Heart left ventricle (tissue), 16 donors: ENCODE measurements at places on chromosomes 16 and 17. TPM values are rescaled to one million over a fixed set of nuclear protein-coding genes. Genes with fewer than 3 reads are reported as not detected.
A peak's percentile ranks its signal among the peaks of the same experiment; 100 is the strongest.

DNA sequence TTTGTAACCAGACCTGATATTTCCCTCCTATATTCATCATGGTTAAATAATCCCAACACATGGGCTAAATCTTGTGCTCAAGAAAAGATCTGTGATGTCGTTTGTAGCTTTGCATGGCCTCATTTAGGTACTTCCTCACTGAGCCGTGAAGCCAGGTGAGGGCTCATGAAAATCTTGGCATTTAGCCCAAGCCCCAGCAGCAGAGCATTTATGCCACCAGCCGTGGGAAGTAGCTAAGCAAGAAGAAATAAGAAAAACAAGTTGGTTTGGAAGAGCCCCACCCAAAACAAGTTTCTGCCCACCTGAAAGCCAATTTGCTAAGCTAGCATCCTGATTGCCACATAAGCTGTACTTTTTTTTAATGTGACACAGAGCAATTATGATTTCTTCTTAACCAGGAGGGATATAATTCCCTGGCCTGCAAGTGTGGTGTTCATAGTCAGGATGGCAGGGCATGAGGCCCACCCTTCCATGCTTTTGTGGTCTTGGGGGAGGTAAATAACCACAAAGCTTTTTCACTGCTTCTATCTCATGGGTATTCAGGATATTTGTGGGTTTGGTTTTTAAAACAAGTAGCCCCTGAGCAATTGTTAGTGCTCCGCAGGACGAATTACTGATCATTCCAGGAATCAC lies 10.5 kb downstream of the TMIGD1 start:
- DNase-seq: no peak
- H3K4me1 ChIP-seq: no peaks in the 10 kb centered on the region
- H3K36me3 ChIP-seq: no peaks in the 10 kb centered on the region
- no peak overlapping the region for H3K27ac ChIP-seq
- H3K27me3 ChIP-seq: no peaks in the 10 kb centered on the region

GRCh38 chr17:64920419-64921172 lies 1.3 kb upstream of the LRRC37A3 start:
- peak; percentile 25 for DNase-seq
- no peaks in the 10 kb centered on the region for H3K36me3 ChIP-seq

- no peak overlapping the region for H3K27ac ChIP-seq
- H3K4me1 ChIP-seq: no peaks in the 10 kb centered on the region
- no peaks in the 10 kb centered on the region for H3K27me3 ChIP-seq
Measured at GRCh38 chr17:6072157-6072556, 2.0 kb downstream of the WSCD1 start.

GRCh38 chr17:46208997-46209396 lies 15.8 kb upstream of the KANSL1 start:
- peaks cover 4% of the 10 kb centered on the region for H3K36me3 ChIP-seq
- no peak overlapping the region for H3K27ac ChIP-seq
- no peak overlapping the region for H3K4me3 ChIP-seq
- no peak for DNase-seq

DNA sequence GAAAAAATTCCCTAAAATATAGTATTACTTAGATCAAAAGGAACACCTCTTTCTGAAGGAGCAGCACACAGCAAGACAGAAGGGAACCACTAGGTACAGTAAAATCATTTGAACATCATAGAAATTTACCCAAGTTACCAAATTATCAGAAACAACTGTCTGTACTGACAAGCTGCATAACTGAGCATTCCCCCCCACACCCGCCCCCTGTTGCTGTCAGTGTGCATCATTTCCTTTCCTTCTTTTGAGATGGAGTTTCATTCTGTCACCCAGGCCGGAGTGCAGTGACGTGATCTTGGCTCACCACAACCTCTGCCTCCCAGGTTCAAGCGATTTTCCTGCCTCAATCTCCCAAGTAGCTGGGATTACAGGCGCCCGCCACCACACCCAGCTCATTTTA lies 120.7 kb downstream of the TRIM37 start:
- H3K4me1 ChIP-seq: no peaks in the 10 kb centered on the region
- H3K36me3 ChIP-seq: no peaks in the 10 kb centered on the region
- no peak for DNase-seq
- H3K4me3 ChIP-seq: no peak overlapping the region
- no peak overlapping the region for H3K27ac ChIP-seq

GRCh38 chr17:20116683-20117309 lies 107.6 kb downstream of the SPECC1 start:
- no peaks in the 10 kb centered on the region for H3K27me3 ChIP-seq
- H3K27ac ChIP-seq: no peak overlapping the region

- peaks cover 53% of the 10 kb centered on the region for H3K4me1 ChIP-seq
- H3K36me3 ChIP-seq: no peaks in the 10 kb centered on the region
- peak; percentile 48 for DNase-seq
Measured at GRCh38 chr17:57622683-57623433, 122.2 kb downstream of the CCDC182 start.

DNA sequence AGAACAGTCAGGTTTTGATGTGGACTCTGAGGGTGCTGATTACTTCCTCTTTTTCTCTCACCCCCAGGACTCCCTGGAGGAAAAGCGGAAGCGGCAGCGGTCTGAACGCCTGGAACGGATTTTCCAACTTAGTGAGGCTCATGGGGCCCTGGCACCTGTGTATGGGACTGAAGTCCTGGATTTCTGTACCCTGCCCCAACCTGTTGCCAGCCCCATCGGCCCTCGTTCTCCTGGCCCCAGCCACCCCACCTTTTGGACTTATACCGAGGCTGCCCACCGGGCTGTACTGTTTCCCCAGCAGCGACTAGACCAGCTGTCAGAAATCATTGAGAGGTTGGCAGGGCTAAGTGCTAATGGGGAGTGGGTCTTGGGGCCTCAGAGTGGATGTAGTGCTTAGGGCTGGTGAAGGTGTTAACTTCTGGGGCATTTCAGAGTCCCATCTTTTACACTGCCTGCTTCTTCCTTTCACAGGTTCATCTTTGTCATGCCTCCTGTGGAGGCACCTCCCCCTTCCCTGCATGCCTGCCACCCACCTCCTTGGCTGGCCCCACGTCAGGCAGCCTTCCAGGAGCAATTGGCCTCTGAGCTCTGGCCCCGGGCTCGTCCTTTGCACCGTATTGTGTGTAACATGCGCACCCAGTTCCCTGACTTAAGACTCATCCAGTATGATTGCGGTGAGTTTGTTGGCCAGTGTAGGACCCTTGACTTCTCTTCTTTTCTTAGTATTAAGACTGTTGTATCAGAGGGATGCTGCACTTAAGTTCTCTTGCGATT lies 19.1 kb upstream of the PHKG2 start:
- H3K4me3 ChIP-seq: no peak overlapping the region
- H3K27me3 ChIP-seq: no peaks in the 10 kb centered on the region

GRCh38 chr16:71424626-71425025 lies 17.2 kb downstream of the TLE7 start:
- H3K4me3 ChIP-seq: no peak overlapping the region
- H3K27ac ChIP-seq: no peak overlapping the region
- DNase-seq: no peak

DNA sequence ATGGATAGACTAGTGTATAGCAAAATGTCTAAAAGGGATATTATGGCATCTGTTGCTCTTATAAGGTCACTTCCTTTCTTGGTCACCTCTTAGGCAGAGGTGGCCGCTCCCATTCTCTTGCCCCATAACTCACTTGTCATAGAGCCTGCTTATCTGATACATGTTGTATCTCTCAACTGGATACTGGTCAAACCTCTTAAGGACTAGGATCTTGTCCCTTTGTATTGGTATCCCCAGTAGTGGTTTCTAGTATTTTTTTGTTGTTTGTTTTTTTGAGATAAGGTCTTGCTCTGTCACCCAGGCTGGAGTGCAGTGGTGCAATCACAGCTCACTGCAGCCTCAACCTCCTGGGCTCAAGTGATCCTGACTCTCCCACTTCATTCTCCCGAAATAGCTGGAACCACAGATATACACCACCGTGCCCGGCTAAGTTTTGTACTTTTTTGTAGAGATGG lies 27.0 kb downstream of the ZSWIM7 start:
- no peak overlapping the region for H3K27ac ChIP-seq
- no peaks in the 10 kb centered on the region for H3K27me3 ChIP-seq
- DNase-seq: no peak
- peaks cover 2% of the 10 kb centered on the region for H3K4me1 ChIP-seq
- H3K4me3 ChIP-seq: no peak overlapping the region

- no peak for DNase-seq
- H3K4me3 ChIP-seq: no peak overlapping the region
- H3K27ac ChIP-seq: peak overlapping the region; percentile 31
Measured at GRCh38 chr17:40463122-40463550, 19.9 kb downstream of the IGFBP4 start.

- H3K4me3 ChIP-seq: no peak overlapping the region
- DNase-seq: no peak
- no peaks in the 10 kb centered on the region for H3K27me3 ChIP-seq
- peaks cover 9% of the 10 kb centered on the region for H3K4me1 ChIP-seq
- no peak overlapping the region for H3K27ac ChIP-seq
Measured at GRCh38 chr17:35171834-35172233, 22.4 kb downstream of the SLC35G3 start.

GRCh38 chr16:81532491-81533174 lies 88.0 kb downstream of the CMIP start:
- no peaks in the 10 kb centered on the region for H3K36me3 ChIP-seq
- H3K4me1 ChIP-seq: peaks cover under 1% of the 10 kb centered on the region
- no peaks in the 10 kb centered on the region for H3K27me3 ChIP-seq
- H3K4me3 ChIP-seq: no peak overlapping the region

DNA sequence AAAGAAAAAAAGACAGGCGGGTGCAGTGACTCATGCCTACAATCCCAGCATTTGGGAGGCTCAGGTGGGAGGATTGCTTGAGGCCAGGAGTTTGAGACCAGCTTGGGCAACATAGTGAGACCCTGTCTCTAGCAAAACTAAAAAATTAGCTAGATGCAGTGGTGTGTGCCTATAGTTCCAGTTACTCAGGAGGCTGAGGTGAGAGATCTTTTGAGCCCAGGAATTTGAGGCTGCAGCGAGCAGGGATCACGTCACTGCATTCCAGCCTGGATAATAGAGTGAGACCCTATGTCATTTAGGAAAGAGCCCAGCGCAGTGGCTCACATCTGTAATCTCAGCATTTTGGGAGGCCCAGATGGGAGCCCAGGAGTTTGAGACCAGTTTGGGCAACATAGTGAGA lies 126.6 kb downstream of the CMIP start:
- no peaks in the 10 kb centered on the region for H3K27me3 ChIP-seq
- H3K27ac ChIP-seq: no peak overlapping the region
- H3K36me3 ChIP-seq: no peaks in the 10 kb centered on the region
- H3K4me3 ChIP-seq: no peak overlapping the region

- H3K4me1 ChIP-seq: no peaks in the 10 kb centered on the region
- H3K36me3 ChIP-seq: peaks cover 7% of the 10 kb centered on the region
- no peak overlapping the region for H3K27ac ChIP-seq
- DNase-seq: no peak
- peak overlapping the region; percentile 24 for H3K4me3 ChIP-seq
Measured at GRCh38 chr16:89764711-89765201, 43.4 kb downstream of the ZNF276 start.

DNA sequence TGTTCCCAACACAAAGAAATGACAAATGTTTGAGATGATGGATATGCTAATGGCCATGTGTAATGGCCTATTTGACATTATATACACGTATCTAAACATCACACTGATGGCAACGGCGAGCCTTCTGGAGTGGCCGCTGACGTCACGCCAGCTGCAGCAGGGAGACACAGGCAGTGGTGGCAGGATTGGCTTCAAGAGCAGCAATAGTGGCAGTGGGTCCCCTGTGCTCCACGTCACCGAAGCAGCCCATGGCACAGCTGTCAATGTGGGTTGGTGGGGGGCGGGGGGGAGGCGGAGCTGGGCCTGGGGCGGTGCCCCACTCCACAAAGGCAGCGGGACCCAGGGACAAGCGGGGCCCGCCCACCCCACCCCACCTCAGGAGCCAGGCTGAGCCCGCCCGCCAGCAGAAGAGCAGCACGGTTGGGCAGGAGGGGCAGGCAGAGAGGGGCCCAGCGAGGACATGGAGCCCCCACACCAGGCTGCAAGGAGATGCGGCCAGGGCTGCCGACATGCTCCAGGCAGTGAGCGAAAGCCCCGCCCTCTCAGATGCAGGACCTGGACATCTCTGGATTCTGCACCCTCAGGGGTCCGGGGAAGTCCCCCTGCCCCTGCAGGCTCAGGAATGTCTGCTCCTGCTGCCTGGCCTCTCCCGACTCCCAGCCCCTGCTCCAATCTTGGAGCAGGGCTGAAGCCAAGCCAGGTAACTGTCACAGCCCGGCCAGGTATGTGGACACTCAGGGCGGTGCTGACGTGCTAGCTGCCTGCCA lies 64.6 kb downstream of the USP32 start:
- no peaks in the 10 kb centered on the region for H3K4me1 ChIP-seq
- no peak for DNase-seq
- H3K27me3 ChIP-seq: no peaks in the 10 kb centered on the region
- no peak overlapping the region for H3K4me3 ChIP-seq
- no peaks in the 10 kb centered on the region for H3K36me3 ChIP-seq
- no peak overlapping the region for H3K27ac ChIP-seq

DNA sequence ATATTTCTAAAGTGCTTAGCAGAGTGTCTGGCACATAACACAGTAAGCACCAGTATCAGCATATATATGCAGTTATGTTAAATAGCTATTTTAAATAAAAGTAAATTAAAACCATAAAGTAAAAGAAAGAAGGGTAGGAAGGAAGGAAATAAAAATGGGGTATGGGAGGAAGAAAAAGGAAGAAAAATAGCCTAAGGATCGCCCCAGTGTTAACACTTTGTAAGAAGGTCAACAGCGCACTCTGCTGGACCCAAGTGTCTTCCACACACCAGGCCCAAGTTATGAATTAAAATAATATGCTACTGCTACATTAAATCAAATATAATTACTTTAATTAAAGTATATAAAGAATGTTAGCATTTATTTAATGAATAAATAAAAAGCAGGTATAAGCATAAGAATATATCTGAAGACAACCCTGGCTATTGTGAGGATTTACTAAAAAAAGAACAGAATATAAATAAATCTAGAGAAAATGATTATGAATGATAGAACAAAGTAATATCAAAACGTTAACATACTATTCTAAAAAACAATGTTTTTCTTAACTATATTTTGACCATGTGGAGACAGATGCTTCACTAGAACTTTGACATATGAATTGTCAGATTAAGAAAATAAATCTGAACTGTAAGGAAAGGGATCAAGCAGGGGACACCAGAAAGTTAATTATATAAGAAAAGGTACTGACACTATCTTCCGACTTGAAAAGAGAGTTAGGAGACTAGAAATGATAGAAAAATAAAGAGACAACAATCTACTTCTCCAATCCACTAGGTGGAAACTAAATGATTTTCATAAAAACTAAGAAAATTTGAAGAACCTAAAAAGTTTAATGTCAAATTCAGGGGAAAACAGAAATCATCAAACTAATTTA lies 25.9 kb downstream of the BRIP1 start:
- no peak overlapping the region for H3K4me3 ChIP-seq
- H3K4me1 ChIP-seq: no peaks in the 10 kb centered on the region
- peak; percentile 15 for DNase-seq
- H3K27ac ChIP-seq: no peak overlapping the region
- no peaks in the 10 kb centered on the region for H3K36me3 ChIP-seq

GRCh38 chr16:19417640-19418039 lies at the start of gene TMC5:
Gene TMC5 (plus strand): TSS chr16:19417883. CDS start chr16:19440039, 22,156 bp downstream.
- no peaks in the 10 kb centered on the region for H3K36me3 ChIP-seq
- no peak within 1 kb of the TSS for H3K4me3 ChIP-seq
- no peak within 1 kb of the TSS for H3K27ac ChIP-seq
- H3K4me1 ChIP-seq: no peaks in the 10 kb centered on the region
- no peak for DNase-seq

Gene CHAD
- 0.15 TPM for total RNA-seq

Gene KRT17
- not detected for total RNA-seq

Gene OR1A1
- total RNA-seq: not detected

Gene KIAA0513
- total RNA-seq: 11.9 TPM

Gene NOTUM
- not detected for total RNA-seq

Gene TEX2
- total RNA-seq: 53.9 TPM

Gene MT1M
- total RNA-seq: 0.89 TPM

Gene ANKRD40CL
- total RNA-seq: not detected

Gene UNC45B
- 203 TPM for total RNA-seq
